Testis (tissue), 5 donors: ENCODE measurements at places on chromosomes 7 and 10. TPM values are rescaled to one million over a fixed set of nuclear protein-coding genes. Genes with fewer than 3 reads are reported as not detected.

FKBP6 gene
- total RNA-seq = 45.4 TPM

FOXP2 gene
- 5.9 TPM for total RNA-seq

CYTH3 gene
- total RNA-seq = 82.2 TPM

ADGRA1 gene
- 1.1 TPM for total RNA-seq

NAMPT gene
- total RNA-seq = 60.4 TPM

STRIP2 gene
- 25.5 TPM for total RNA-seq

HABP2 gene
- 0.37 TPM for total RNA-seq

AGR3 gene
- total RNA-seq = not detected

TMEM196 gene
- total RNA-seq = not detected

EPDR1 gene
- total RNA-seq = 30.4 TPM

UPK3BL2 gene
- total RNA-seq = 5.6 TPM

ANKMY2 gene
- 13.4 TPM for total RNA-seq

HMX2 gene
- total RNA-seq = 0.47 TPM

AMPH gene
- total RNA-seq = 7.6 TPM

TUBAL3 gene
- 0.93 TPM for total RNA-seq

TRRAP gene
- 119 TPM for total RNA-seq

UTF1 gene
- total RNA-seq = 17.2 TPM
